ENCODE measurements at places on chromosomes 2 and 18.
A peak's percentile ranks its signal among the peaks of the same experiment; 100 is the strongest.

GRCh38 chr2:206471524-206472062, 28.3 kb downstream of the ADAM23 start:
- DNase-seq, result no peak

- DNase-seq, result peak; percentile 81
These were observed 502.2 kb downstream of the NRXN1 start for GRCh38 chr2:50529600-50530218.

- no peak for DNase-seq
These were observed 218.6 kb downstream of the HRH4 start for GRCh38 chr18:24679062-24679461.

GRCh38 chr2:66968946-66969345, 428.2 kb upstream of the ETAA1 start:
- DNase-seq, result peak; percentile 52

GRCh38 chr18:79582978-79583377, 96.6 kb upstream of the CTDP1 start:
- DNase-seq, result no peak

- DNase-seq, result no peak
These were observed 961.0 kb upstream of the CDH2 start for GRCh38 chr18:29137773-29138495.

DNA sequence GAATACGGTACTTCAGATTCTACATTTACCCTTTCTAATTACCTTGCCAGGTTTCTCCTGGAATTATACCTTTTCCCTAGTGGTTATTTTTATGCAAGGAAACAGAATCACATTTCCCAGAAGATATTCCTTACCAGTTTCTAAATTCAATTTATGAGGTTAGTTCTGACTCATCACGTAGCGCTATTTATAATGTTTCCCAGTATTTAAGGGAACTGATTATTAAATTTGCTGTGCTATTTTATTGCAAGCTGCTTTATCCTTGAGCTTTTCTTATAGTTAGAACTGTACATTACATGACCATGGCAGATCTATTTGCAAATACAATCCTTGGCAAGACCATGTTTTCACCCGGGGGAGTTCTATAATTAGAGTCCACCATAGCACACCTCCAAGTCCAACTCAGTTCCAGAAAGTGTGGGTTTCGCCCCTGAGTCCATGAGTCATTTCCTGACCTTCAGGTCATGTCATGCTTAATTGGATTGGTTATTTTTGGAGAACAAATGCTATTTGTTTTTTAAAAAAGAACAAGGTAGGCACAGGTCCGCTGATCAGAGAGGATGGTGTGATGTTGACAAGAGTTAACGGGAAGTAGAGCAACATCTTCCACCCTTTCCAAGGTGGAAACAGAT, 126.6 kb downstream of the ZNF532 start:
- no peak for DNase-seq

DNA sequence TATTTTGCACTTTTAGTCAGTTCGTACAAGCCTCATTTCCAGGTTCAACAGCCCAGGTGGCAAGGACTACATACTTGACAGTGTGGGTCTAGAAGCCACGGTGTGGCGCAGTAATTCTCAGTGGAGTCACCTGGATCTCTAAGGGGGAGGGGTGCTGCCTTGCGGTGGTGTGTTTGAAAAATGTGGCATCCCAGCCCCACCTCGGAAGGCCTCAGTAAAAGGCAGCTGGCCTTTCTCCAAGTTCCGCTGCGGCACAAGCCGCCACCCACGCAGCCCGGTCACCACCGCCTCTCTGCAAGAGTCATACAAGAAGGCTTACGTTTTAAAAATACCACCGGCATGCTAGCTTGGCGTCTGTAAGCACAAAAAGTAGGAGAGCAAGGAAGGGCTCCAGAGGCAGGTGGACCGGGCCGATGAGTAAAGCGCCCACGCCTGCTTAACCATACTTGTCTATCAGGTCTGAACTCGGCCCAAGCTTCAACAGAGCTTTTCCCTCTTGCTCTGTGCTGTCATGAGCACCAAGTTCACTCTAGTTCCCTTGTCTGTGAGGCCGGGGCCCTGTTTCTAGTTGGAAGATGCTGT, 49.5 kb downstream of the SPRED2 start:
- DNase-seq, result peak; percentile 88

DNA sequence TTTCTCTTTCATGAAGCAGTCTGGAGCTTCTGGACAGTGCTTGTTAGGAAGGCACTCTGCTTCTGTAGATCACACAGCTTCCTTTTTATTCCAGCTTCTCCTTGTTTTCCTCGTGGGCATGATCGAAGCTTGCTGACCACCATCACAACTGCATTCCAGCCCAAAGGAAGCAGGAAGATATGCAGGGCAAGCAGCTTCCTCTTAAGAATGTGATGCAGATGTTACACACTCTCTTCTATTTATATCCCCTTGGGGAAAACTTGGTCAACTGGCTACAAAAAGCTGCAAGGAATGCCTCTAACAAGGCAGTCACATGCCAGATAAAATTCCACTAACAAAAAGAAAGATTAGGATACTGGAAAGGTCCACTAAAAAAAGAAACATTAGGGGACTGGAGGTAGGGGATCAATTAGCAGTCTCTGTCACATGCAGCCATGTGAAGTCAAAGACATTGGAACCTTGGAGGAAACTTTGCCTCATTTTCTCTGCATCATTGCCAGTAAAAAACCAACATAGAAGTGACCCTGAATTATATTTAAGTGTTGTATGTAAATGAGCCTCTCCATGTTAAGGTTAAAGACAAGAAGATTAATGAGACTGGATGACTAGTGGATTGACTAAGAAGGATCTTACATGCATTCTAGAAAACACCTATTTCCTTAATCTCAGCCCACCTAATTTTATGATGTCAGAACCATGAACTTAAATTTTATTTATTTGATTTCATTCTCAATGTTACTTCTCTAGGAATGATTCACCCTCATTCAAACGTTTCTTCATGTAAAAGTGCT, 98.3 kb downstream of the NAB1 start:
- DNase-seq, result no peak

GRCh38 chr18:631560-631959, 25.9 kb upstream of the TYMS start:
- no peak for DNase-seq

GRCh38 chr18:8056723-8057122, 489.6 kb downstream of the PTPRM start:
- DNase-seq, result no peak

GRCh38 chr2:108625186-108625827, 91.0 kb downstream of the LIMS1 start:
- no peak for DNase-seq

DNA sequence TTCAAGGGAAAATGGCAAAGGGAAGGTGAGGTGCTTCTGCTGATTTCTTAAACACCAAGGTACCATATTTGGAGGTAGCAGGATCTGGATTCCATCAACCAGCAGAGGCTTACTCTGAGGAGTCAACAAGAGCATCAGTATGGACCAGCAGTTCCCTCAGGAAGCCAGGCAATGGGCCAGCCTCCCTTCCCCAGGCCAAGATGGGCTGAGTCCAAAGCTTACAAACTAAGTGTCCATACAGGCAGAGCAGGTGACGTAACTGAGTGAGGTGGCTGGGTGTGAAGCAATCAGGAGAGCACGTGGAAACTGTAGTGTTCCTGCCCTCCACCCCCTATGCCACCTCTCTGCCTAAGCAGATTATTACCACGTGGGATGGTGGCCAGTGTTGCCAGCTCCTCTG, 134.2 kb upstream of the HNRNPA3 start:
- DNase-seq, result no peak

GRCh38 chr2:69667805-69668382, 24.4 kb upstream of the AAK1 start:
- no peak for DNase-seq

DNA sequence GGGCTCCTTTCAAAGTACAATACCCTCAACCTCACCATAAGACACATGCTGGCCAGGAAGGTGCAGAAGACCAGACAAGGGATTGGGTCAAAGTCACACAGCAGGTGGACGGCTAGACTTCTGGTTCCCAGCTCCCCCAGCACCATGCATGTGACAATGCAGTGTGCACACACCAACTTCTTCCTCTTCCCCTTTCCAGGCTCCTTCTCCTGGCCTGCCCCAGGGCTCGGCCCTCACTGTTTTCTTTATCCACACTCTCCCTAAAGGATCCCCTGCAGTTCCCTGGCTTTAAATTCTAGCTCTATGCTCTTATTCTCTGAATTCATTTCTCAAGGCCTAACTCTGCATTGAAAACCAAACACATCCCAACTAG, 82.3 kb downstream of the LOXHD1 start:
- DNase-seq, result no peak

DNA sequence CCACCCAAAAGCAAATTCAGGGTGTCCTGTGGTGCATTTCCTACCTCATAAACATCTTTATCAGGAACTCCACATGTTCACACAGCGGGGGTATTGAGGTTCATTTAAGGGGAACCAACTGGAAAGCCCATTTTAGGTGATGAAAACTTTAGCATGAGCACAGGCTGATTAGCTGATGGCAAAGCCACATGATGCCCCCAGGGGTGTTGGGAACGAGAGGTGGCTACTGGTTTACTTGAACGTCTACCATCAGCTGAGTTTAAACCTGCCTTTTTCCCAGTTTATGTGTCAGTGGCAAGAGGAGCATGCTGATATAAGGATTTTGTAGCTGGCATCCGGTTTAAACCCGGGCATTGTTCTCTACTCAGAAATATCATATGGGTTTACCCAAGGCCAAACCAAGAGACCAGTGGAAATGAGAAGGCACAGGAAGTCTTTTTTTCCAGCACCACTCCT, 54.5 kb upstream of the UPP2 start:
- no peak for DNase-seq

GRCh38 chr2:197871780-197872456, 67.5 kb downstream of the PLCL1 start:
- peak; percentile 80 for DNase-seq

- no peak for DNase-seq
These were observed 128.6 kb downstream of the NCK2 start for GRCh38 chr2:105873281-105873680.

DNA sequence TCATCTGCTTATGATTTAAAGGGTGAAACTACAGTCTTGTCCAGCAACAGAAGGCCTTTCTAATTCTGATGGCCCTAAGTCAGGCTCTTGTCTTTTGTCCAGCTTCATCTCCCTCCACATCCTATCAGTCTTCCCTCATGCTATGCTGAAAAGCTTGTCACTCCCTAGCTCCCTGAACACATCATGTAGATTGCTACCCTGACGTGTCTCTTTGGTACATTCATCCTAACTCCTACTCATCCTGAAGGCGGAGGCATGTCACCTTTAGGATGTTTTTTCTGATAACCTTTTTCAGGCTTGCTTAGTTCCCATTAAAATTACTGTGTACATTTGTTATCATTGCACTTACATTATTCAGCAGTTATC, 78.4 kb upstream of the ARL5A start:
- DNase-seq, result no peak

GRCh38 chr2:235267251-235267650, 226.6 kb upstream of the AGAP1 start:
- DNase-seq, result no peak

Measured in NCI-H1417 (cell line).